NCI-H2029 treated with DMSO at 0.1 percent for 48 hours (cell line): ENCODE measurements at places on chromosomes 2 and 18.
A peak's percentile ranks its signal among the peaks of the same experiment; 100 is the strongest.

DNA sequence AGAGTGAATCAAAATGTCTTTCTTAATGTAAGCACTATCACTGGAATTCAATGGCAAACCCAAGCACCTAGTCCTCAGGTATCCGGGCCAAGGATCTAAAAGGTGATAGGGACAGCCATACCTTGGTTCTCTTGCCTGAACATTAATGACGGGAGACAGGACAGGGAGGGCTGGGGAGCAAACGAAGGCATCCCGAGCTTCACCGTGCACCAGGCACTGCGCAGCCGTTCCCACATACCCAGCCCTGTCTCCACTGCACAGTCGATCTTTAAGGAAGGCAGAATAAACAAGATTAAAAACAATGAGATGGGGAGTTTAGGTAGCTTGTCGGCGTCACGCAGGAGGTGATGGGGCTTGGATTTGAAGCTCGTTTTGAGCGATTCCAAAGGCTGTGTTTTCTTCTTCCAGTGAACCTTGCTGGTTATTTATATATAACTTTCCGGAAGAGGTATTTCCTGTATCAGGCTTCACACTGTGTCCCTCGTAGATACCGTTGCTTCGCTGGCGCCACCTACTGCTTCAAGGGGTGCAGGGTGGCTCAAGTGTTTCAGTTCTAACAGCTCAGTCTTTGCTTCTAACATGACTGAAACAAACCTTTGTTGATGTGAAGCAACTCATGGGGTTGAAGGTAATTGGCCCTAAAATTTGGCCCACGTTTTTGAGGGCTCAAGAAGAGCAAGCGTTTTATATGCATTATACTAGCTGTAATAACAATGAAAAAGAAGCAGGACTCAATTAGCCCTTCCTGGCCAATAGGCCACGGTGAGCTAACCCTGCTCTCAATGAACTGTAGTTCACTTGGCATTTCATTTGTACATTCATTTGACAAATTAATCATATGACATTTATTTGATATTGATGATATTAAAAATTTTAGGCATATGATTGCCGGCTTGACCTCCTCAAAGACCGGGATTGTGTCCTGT, 77.4 kb downstream of the DCDC2C start:
- peak; percentile 59 for DNase-seq

DNA sequence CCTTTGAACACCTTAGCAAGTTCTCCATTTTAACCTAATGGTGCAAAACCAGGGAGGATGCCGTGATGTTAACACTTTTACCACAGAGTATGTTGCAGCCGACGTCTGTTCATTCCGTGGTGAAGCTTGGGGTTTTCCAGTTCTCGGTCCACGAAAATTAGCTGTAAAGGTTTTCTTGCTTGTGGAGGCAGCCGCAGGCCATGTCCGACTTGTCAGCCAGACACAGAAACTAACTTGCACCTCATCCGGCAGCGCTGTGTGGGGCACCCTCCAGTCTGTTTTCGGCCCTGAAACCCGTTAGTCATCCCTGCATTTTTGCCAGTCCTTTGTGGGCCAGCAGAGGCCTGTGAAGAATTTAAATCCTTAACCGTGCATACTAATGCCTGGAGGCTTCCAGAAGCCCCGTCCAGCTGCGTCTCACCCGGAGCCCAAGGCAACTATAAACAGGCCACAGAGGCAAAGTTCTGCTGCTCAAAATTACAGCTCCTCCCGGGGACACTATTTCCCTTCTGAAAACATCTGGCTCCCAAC, 70.6 kb downstream of the SH3YL1 start:
- no peak for DNase-seq

DNA sequence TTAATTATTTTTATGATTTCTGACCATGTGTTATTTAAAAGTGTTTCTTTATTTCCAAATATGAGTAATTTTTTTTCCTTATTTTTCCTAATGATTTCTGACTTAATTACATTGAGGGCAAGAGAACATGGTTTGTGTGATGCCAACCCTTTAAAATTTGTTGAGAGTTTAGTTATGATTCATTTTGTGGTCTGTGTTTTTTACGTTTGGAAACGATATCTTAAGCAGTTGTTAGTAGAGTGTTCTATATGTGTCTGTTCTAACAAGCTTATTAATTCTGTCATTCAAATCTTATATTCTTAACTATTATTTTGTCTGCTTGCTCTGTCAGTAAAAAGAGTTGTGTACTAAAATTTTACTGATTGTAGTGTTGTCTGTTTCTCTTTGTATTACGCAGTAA, 15.0 kb downstream of the NAB1 start:
- no peak for DNase-seq

DNA sequence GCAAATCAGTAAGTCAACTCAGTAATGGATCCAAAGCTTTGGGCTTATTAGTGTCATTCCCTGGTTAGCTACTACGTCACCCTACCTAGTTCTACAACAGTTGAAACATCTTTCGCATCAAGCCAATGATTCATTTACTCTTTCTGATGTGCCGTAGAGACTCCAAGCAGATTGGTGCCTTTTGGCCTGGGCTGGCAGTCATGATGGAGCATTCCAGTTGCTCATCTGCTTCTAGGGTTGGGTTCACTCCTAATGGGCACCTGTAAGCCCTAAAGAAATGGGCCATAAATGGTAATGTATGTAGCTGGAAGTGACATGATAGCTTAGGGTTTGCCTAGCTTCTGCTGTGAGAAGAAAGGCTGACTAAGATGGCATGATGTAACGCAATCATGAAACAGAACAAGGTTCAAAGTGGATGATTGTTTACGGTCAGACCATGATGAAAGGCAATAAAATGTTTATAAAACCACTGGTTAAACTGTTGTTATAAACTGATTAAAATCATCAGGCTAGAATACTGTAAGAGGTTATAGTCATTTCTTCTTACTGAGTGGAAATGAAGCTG, 20.4 kb upstream of the CCL20 start:
- DNase-seq, result no peak

DNA sequence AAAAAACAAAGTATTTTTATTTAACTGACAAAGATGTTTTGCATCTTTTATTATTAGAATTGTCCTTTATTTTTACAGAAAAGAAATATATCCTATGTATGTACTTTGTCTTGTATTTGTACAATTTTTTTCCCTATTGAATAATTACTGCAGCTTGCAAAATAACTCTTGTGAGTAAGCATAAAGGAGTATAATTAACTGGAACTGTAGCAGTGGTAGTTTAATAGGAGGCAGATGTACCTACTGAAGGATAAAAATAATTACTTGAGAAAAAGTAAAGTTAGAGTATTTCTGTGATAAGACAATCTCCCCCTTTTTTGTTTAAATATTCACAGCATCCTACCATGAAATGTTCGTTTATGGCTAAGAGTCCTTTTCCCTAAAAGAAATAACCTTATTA, 34.7 kb downstream of the EHBP1 start:
- no peak for DNase-seq
